ENCODE measurements at places on chromosomes 5 and 9.

- no peak for DNase-seq
These were observed 1.4 kb upstream of the NKD2 start for GRCh38 chr5:1007221-1007680.

DNA sequence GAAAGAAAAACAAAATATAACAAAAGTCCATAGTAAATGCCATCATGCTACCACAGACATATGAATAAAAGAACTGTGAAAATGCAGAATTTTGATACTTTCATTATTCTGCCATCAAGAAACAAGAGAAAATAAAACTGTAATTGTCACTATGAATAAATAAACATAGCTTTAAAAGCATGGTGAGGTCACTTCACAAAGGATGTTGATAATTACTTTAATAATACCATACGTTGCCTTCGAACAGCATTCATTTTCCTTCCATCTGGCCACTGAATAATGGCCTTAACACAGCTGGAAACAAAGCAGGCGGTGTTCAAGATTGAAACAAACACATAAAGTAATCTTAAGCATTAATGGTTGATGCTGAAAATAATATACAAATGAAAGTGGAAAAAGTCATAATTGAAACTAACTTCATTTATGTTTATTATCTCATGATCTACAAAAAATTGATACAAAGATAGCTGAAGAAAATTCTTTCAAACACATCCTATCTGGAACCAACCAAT lies 102.0 kb downstream of the AGTPBP1 start:
- no peak for DNase-seq

- no peak for DNase-seq
These were observed 262.7 kb downstream of the DEPDC1B start for GRCh38 chr5:60437308-60437707.

DNA sequence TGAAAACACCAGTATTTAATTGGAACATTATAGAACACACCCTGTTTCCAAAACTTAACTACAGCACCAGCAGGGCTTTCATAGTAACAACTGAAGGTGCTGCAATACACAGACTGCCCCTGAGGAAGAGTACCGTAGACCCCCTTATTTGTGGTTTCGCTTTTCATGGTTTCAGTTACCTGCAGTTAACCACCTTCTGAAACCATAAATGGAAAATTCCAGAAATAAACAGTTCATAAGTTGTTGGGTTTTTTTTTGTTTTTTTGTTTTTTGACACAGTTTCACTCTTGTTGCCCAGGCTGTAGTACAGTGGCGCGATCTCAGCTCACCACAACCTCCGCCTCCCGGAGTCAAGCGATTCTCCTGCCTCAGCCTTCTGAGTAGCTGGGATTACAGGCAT lies 9.5 kb upstream of the GLDC start:
- DNase-seq = no peak

DNA sequence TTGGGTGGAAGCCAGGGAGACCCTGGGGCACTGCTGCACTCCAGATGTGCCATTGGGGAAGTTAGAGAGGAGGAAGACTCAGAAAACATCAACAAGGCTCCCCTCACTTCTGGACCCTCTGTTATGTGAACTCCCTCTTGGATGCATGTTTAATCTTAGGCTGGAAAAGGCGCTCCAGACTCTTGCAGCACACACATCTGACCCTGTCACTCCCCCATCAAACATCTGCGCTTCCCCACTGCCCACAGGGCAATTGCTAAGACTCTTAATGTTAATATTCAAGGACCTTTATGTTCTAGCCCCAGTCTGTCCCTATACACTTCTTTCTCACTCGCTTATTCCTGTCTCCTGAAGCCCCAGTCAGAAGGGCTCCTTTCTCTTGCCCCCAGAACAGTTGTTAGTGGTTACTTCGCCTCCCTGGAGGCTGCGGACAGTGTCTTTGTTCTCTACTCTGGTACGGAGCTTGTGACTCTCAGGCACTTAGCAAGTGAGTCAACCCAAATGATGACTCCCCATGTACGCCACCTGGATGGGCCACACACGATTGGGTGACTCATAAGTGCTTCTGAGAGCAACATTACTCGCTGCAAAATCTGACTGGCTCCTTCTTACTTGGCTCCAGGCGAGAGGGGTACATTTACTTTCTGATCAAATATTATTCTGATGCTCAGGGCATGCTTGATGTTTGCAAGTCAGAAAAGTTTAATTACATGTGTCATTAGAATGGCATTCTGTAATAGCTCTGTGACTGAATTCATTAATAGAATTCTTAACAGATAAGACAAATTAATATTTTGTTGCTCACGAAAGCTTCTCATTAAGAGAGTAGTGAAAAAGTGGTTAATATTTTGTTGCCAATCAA lies 193.6 kb downstream of the HSPA4 start:
- DNase-seq = peak; percentile 15

All from activated CD4-positive, alpha-beta T cell treated with anti-CD3 and anti-CD28 coated beads, Interleukin-2, amount 50 U/mL, for 48 hours (primary cell).